ENCODE measurements at places on chromosomes 4 and X.

GRCh38 chr4:41189076-41189475 is 25.3 kb downstream of the APBB2 start:
- DNase-seq: no peak
- H3K4me3 ChIP-seq: no peak overlapping the region

- no peak for DNase-seq
- H3K4me3 ChIP-seq: peak overlapping the region; percentile 31
- H3K27ac ChIP-seq: peak overlapping the region; percentile 90
These were observed 41.0 kb downstream of the TXLNG start for GRCh38 chrX:16827225-16827624.

DNA sequence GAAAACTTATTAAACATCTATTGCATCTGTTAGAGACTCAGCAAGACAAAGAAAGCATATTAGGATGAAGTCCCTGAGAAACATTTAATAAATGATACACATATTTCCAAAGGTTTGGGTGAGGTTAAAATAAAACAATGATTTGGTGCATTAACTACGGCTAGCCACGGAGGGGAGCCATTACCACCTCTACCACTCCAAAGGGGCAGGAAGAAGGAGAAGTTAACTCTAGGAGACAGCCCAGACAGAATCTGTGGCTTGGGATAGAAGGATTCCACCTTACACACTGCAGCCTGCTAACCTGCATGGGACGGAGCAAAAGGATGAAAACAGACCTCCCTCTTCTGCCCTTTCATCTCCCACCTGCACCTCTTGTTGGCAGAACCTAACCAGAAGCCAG is 189.1 kb upstream of the C1QTNF7 start:
- H3K36me3 ChIP-seq: no peaks in the 10 kb centered on the region
- no peak overlapping the region for H3K4me3 ChIP-seq
- H3K27me3 ChIP-seq: peaks cover 15% of the 10 kb centered on the region

- no peaks in the 10 kb centered on the region for H3K4me1 ChIP-seq
- H3K36me3 ChIP-seq: no peaks in the 10 kb centered on the region
- no peak overlapping the region for H3K27ac ChIP-seq
- no peaks in the 10 kb centered on the region for H3K27me3 ChIP-seq
- DNase-seq: no peak
- H3K4me3 ChIP-seq: no peak overlapping the region
These were observed 95.3 kb downstream of the GRID2 start for GRCh38 chr4:92399032-92399431.

DNA sequence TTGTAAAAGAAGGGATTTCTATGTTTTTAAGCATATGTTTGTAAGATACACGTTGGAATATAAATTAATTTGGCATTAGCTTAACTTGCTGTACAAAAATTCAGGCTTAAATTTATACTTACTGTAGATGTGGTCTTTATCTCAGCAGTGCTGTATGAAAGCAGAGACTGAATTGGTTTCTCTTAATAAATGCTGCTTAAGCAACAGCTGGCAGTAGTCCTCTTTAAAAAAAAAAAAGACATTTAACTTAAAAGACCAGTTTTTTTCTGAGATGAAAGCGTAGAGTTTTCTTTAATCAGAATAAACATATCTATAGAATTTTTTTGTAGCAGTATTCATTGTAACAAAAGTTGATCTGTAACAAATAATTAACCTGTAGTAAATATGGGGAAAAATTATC is 124.6 kb downstream of the RAP1GDS1 start:
- H3K27me3 ChIP-seq: no peaks in the 10 kb centered on the region
- H3K36me3 ChIP-seq: no peaks in the 10 kb centered on the region
- DNase-seq: no peak
- H3K4me3 ChIP-seq: no peak overlapping the region
- no peaks in the 10 kb centered on the region for H3K4me1 ChIP-seq

Data from keratinocyte (primary cell).